ENCODE measurements at places on chromosomes 4 and X.

- DNase-seq = no peak
These were observed 42.8 kb upstream of the KLHL34 start for GRCh38 chrX:21700967-21701366.

- no peak for DNase-seq
These were observed 99.8 kb upstream of the TEX13D start for GRCh38 chrX:124232523-124233201.

DNA sequence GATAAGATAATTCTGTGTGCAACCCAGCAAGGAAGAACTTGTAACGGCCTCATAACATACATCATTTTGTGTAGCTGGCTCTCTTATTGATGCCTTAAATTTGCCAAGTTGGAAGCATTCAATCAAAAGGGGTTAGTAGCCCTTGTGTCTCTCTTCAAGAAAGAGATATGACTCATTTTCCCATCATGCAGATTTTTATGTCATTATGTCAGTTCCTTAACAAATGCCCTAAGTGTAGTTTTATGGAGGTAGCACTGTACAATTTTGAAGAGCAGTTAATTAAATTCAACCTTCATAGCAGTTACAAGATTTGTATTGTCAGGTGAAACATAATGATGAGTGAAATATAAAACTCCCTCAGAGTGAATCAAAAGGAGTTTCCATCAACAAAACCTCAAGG lies 215.6 kb downstream of the GRIA3 start:
- DNase-seq = no peak

- DNase-seq = no peak
These were observed 9.6 kb downstream of the HAUS7 start for GRCh38 chrX:153460826-153461225.

- DNase-seq = no peak
These were observed 6.6 kb downstream of the SMS start for GRCh38 chrX:21946925-21947641.

DNA sequence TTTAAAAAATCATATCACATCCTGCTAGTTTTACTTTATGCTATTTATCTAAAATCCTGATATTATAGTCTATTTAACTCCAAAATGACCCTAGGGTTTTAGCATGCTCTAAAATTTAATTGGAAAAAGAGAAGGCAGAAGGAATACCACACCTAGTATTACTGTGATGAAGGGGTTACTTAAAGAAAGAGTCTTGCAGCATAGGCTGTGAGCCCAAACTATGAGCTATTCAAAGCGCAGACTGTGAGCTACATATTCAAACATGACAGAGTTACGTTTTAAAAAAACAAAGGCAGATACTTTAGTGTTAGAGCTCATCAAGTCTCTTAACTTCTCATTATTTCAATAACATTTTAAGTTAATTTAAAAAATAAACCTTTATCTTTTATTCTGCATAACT lies 247.7 kb upstream of the ETNPPL start:
- no peak for DNase-seq

DNA sequence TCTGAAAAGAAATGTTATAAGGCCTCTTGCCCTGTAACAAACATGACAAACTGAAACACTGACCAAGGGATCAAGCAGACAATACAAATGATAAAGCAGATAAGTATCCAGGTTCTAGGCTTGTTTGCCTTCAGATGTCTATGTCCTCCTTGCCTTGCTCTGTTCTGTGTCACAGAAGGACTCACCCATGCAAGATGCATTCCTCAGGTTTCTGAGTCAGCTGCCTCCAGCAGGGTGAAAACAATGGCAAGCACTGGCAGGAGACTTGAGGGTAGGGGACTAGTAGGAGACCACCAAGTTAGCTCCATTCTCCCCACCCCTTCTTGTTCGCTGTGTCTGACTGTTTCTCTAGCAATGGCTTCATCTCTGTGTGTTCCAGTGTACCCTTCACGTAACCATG lies 76.6 kb upstream of the CXXC4 start:
- DNase-seq = no peak
